Renal cortex interstitium (tissue), 15 donors: ENCODE measurements at places on chromosomes 13 and 19. TPM values are rescaled to one million over a fixed set of nuclear protein-coding genes. Genes with fewer than 3 reads are reported as not detected.

The NTN5 gene
- polyA plus RNA-seq = 1.5 TPM

The CEBPA gene
- 7.0 TPM for polyA plus RNA-seq

- DNase-seq = no peak
Observed at GRCh38 chr13:51501096-51501495, 48.3 kb upstream of the INTS6 start.

GRCh38 chr19:17153996-17154395 is 61.2 kb upstream of the USE1 start:
- DNase-seq = no peak

- no peak for DNase-seq
Observed at GRCh38 chr13:81988567-81988966, 1647.6 kb upstream of the SPRY2 start.

GRCh38 chr19:9535934-9536333 is 2.5 kb downstream of the ZNF426 start:
- no peak for DNase-seq

- DNase-seq = no peak
Observed at GRCh38 chr19:52176574-52176973, 5.2 kb upstream of the ZNF836 start.

DNA sequence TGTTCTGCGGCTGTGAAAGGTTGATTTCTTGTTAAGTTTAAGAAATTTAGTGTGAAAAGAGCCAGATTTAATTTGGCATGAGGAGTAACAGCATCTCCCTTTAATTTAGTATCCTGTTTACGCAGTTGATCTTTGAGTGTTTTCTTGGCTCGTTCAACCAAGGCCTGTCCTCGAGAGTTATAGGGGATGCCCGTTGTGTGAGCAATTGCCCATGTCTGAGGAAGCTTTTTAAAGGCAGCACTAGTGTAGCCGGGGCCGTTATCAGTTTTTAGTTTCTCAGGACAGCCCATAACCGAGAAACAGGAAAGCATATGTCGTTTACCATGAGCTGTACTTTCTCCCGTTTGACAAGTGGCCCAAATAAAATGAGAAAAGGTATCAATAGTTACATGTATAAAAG is 47.5 kb upstream of the ZNF43 start:
- DNase-seq = peak; percentile 33
